Astrocyte of the cerebellum (primary cell): ENCODE measurements at places on chromosomes 12 and 14.

- no peak for DNase-seq
These were observed 450.9 kb upstream of the RPL10L start for GRCh38 chr14:47102472-47102871.

- DNase-seq: peak; percentile 76
These were observed 272.7 kb downstream of the AEBP2 start for GRCh38 chr12:19712041-19712440.

DNA sequence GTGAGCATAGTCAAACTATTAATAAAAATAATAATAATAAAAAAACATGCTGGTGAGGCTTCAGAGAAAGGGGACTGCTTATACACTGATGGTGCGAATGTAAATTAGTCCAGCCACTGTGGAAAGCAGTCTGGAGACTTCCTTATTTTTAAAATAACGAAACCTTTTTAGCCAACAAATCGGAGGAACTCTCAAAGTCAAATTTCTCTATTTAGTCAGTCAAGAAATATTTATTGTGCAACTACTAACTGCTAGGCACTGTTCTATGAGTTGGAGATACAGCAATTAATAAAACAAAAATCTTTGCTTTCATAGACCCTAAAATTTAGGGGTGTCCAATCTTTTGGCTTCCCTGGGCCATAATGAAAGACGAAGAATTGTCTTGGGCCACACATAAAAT, 10.8 kb downstream of the TAOK3 start:
- no peak for DNase-seq

DNA sequence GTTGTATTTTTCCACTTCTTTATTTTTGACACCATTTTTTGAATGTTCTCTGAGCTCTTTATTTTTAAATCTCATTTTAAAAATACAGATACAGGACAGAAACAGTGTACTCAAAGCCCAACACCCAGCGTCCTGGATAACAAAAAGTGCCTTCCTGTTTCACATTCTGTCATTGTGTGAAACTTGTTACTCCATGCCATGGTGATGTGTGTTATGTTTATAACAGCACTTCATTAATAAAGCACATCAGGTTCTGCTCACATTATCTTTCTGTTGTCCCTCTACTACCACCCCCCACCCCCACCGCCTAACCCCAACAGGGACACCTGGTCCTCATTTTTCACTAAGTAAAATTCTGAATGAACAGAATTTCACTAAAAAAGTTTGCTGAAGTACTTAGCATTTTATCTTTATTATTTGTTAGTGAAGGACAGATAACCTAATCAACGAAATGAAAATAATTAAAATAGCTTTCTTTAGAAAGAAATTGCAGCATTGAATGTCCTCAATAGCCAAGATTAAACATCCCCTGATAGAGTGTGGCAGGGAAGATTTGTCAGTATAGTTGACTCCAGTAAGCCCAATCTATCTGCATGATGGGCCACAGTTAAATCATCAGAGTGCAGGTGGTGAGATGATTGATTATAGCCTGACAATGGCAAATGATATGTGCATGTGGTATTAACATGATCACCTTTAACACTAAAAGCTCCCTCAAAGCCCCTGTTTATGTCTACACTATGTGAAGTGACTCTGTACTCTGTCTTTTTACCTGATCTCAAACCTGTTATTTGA, 153.9 kb downstream of the ACSS3 start:
- DNase-seq: no peak

DNA sequence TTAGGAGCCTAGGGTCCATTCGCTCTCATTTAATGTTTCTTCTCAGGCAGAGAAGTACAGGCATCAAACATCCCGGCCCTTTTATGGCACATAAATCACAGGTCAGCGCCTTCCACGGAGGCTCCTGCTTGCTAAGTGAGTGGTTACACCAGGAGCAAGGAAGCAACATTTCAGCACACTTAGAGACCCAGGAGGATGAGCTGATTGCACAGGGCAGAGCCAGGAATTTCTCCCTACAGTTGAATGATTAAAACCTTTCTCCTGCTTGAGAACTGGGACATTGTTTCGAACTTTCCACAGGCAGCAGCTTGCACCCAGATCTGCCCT, 233.4 kb downstream of the SPTSSA start:
- DNase-seq: no peak

GRCh38 chr14:68986225-68986624, 7.1 kb upstream of the ACTN1 start:
- DNase-seq: no peak

DNA sequence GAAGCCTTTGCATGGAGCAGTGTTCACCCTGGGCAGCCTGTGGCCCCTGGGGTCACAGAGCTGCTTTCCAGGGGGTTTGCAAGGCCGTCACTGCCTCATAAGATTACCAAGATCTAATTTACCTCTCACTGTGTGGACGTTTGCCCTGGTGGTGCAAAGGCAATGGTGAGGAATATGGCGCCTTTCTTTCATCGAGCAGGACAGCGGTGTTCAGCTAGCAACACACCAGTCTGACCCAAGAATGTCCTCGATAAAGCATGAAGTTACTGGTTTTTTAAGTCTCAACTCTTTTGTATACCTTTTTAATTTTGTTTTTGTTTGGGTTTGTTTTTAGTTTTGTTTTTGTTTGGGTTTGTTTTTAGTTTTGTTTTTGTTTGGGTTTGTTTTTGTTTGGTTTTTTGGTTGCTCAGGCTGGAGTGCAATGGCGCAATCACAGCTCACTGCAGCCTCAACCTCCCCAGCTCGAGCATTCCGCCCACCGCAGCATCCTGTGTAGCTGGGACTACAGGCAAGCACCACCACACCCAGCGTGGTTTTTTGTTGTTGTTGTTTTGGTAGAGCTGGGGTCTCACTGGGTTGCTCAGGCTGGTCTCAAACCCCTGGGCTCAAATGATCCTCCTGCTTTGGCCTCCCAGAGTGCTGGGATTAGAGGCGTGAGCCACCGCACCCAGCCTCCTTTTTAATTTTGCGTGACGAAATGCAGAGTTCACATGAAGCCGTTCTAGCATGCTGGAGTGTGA, 57.9 kb downstream of the PPP2R5C start:
- DNase-seq: no peak

- no peak for DNase-seq
These were observed 14.0 kb upstream of the INSM2 start for GRCh38 chr14:35519986-35520385.

DNA sequence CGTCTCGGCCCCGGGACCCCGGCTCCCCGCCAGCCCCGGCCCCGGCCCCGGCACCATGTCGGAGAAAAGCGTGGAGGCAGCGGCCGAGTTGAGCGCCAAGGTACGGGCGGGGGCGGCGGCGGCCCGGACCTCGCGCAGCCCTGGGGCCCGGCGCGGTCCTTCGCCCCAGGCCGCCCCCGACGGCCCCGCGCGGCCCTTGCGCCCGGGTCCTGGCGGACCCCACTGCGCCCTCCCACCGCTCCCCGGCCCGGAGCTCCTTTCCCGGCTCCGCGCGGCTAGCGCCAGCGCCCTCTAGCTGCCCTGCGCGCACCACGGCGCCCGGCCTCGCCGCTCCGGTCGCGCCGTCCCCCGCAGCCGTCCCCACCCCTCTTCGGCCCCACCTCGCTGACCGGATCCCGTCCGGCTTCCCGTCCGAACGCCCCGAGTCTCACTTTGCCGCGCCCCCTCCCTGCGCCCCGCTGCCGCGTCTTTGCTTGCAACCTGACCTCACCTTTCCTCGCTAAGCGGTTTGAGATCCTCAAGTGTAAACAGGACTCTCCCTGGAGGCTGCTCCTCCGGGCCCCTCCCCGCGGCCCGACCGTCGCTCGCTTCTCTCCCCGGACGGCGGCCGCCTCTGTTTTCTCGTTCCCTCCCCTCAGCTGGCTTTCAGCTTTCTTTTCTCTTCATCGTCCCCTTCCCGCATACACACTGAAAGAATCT, 637 bp downstream of the PTMS start:
- DNase-seq: no peak

GRCh38 chr14:79044894-79045624, 874.9 kb downstream of the NRXN3 start:
- peak; percentile 83 for DNase-seq

DNA sequence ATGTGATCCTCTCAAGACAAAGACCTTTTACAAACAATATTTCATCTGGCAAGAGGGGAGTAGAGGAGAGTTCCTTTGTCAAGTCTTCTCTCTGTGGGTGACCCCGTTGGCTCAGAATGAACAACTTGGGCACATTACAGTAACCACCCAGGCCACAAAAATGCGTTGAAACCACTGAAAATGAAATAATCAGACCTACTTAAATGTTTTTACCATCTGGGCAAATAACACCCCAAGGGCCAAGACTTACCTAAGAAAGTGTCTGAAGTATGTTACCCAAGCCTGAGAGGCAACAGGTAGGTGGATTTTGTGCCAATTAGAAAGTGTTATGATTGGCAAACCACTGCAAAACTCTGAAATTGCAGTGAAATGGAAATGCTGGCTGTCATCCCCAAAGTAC, 1.3 kb downstream of the TC2N start:
- peak; percentile 92 for DNase-seq

DNA sequence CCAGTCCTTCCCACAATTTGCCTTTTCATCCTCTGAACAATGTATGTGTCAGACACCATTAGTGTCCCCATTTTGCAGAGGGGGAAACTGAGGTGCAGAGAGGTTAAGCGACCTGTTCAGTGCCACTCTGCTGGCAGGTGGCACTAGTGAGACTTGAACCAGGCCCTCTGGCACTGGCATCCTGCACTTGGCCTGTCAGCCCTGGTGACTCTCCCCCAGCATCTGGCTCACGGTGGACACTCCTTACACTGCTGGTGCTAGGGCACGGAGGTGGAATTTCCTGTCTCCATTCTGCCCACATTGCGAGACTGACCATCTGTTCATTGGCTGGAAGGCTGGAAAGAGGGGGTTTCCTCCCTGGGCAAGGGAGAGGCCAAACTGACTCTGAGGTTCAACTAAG, 48.7 kb downstream of the CCNK start:
- no peak for DNase-seq

- DNase-seq: no peak
These were observed 882 bp downstream of the HECTD1 start for GRCh38 chr14:31206536-31207286.
